Sigmoid colon (tissue), 7 donors: ENCODE measurements at places on chromosomes 5 and 9. TPM values are rescaled to one million over a fixed set of nuclear protein-coding genes. Genes with fewer than 3 reads are reported as not detected.

- DNase-seq: no peak
These were observed 208.8 kb downstream of the DAB2IP start for GRCh38 chr9:121860213-121860612.

GRCh38 chr9:125160750-125161149 is 17.4 kb upstream of the SCAI start:
- no peak for DNase-seq

ANKRD31 gene
- total RNA-seq: 0.28 TPM

RFX3 gene
- 6.4 TPM for total RNA-seq

ERAP2 gene
- 7.7 TPM for total RNA-seq
